Iris pigment epithelial cell (primary cell): ENCODE measurements at places on chromosomes 1 and 21.

DNA sequence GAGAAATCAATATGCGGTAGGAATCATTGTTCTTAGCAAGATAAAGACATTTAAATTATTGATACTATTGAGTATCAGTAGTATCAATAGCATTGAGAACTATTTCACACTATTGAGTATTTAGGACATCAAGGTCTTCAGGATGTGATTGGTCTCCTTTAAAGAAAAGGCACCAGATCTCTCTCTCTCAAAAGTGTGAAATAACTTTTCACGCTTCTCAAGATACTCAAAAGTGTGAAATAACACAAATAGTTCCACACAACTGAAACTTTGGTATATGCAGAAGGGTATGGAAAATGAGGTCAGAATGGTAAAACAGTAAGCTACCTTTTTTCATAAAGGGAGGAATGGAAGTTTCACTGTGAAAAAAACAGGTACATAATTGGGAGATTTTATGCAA lies 6.7 kb upstream of the PYHIN1 start:
- no peak for DNase-seq

- no peak for DNase-seq
These were observed 112.0 kb downstream of the BARHL2 start for GRCh38 chr1:90605070-90605469.

- DNase-seq: no peak
These were observed 56.0 kb upstream of the COX20 start for GRCh38 chr1:244779410-244779809.

GRCh38 chr1:40399984-40400704 lies 26.6 kb downstream of the SMAP2 start:
- no peak for DNase-seq
